ENCODE measurements at places on chromosomes 5 and 9. TPM values are rescaled to one million over a fixed set of nuclear protein-coding genes. Genes with fewer than 3 reads are reported as not detected.

GRCh38 chr5:80703747-80704146 is 49.0 kb upstream of the DHFR start:
- no peaks in the 10 kb centered on the region for H3K4me1 ChIP-seq
- no peak for DNase-seq
- H3K27ac ChIP-seq: no peak overlapping the region
- H3K27me3 ChIP-seq: no peaks in the 10 kb centered on the region
- H3K36me3 ChIP-seq: no peaks in the 10 kb centered on the region

- no peaks in the 10 kb centered on the region for H3K27me3 ChIP-seq
- no peak overlapping the region for H3K4me3 ChIP-seq
- no peaks in the 10 kb centered on the region for H3K36me3 ChIP-seq
These were observed 48.1 kb upstream of the SH3PXD2B start for GRCh38 chr5:172502410-172502809.

- H3K27ac ChIP-seq: no peak overlapping the region
- H3K4me1 ChIP-seq: no peaks in the 10 kb centered on the region
- H3K36me3 ChIP-seq: no peaks in the 10 kb centered on the region
- H3K27me3 ChIP-seq: no peaks in the 10 kb centered on the region
These were observed 843.7 kb downstream of the EFNA5 start for GRCh38 chr5:106827061-106827460.

DNA sequence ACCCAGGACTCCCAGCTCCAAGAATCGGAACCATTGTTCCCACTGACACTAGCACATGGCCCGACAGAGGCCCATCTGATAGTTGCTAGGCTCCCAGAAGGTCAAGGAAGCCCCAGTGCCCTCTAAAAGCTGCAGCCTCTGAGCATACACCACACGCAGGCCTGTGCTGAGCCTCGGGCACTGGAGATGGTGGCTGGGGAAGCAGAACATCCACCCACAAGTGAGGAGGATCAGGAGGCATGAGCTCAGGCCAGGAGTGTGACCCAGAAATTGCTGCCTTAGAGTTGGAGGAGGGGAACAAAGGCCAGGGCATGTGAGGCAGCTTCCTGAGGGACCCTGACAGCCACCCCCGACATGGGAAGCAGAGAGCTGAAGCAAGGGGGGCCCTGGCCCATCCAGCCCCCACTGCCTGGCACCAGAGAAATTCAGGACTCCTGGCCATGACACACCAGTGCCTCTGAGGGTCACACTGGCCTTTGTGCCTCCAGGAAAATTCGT is 21.4 kb downstream of the IPPK start:
- peaks cover 14% of the 10 kb centered on the region for H3K36me3 ChIP-seq
- no peaks in the 10 kb centered on the region for H3K4me1 ChIP-seq
- H3K27ac ChIP-seq: no peak overlapping the region
- H3K27me3 ChIP-seq: no peaks in the 10 kb centered on the region

GRCh38 chr5:140672455-140673186 is 755 bp downstream of the DND1 start:
- H3K4me3 ChIP-seq: no peak overlapping the region
- H3K27me3 ChIP-seq: no peaks in the 10 kb centered on the region
- H3K36me3 ChIP-seq: peaks cover 27% of the 10 kb centered on the region
- no peaks in the 10 kb centered on the region for H3K4me1 ChIP-seq

DNA sequence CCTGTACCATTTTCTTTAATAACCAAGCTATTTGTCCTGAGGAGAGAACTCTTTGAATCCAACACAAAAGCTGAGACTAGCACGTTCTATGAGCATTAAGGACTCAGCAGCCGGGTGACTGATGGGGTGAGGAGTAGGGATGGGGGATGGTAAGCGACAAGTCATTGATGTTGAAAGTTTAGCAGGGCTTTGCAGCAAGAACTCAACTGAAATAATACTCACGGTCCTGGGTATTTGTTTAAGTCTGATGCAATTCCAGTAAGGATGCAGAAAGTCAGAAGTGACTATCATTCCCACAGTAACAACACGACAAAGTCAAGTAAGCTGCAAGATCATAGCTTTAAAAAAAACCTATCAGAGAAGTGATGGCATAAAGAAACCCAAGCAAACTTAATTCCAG is 131.1 kb downstream of the ACTL7B start:
- H3K4me3 ChIP-seq: no peak overlapping the region
- no peak for DNase-seq
- no peaks in the 10 kb centered on the region for H3K36me3 ChIP-seq
- no peak overlapping the region for H3K27ac ChIP-seq
- no peaks in the 10 kb centered on the region for H3K27me3 ChIP-seq

DNA sequence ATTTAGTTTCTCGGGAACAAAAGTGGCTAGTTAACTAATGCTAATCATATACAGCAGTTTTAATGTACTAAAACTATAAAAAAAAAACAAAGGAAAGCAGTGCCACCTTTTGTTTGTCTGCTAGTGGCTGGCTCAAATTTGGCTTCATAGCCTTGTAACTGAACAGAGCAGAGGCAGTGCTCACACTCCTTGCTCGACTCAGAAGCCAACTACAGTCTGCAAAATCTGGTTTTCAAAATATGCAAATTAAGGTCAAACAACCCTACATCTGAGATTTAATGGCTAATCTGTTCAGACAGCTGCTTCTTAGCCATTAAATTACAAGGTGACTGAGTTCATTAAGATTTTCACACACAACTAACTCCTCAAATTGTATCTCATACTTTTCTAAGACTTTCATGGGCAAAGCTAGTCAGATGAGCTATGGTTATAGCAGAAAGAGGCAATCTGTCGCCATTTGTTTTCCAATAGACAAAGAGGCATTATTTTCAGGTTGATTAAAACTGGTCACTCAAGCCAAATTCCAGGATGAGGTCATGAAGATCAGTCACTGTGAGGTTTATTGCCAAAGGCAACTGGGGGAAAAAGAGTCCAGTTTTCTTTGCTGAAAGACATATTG is 56.8 kb upstream of the EPB41L4A start:
- no peaks in the 10 kb centered on the region for H3K36me3 ChIP-seq
- H3K27me3 ChIP-seq: no peaks in the 10 kb centered on the region
- DNase-seq: no peak
- H3K4me3 ChIP-seq: no peak overlapping the region

DNA sequence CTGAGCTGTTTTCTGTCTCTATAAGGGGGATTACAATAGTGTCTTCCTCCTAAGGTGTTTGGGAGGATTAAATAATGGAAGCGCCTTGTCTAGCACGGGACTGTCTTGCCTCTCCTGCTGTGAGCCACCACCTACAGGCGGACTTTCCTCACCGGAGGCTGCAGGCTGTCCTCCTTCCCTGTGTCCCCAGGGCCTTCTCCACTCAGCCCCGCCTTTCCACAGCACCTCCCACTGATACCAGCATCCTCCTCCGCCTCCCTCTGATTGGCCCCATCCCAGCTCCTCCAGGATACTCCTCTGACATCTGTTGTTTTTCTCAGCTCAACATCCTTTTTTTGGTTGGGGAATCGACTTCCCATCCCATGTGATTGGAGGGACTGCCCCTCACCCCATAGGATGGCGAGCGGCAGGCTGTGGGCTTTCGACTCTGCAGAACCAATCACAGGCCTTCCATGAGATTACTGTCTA is 851 bp upstream of the ZDHHC12 start:
- H3K4me1 ChIP-seq: peaks cover 4% of the 10 kb centered on the region
- H3K4me3 ChIP-seq: peak overlapping the region; percentile 43
- H3K27me3 ChIP-seq: no peaks in the 10 kb centered on the region
- peak; percentile 78 for DNase-seq
- H3K27ac ChIP-seq: no peak overlapping the region

DNA sequence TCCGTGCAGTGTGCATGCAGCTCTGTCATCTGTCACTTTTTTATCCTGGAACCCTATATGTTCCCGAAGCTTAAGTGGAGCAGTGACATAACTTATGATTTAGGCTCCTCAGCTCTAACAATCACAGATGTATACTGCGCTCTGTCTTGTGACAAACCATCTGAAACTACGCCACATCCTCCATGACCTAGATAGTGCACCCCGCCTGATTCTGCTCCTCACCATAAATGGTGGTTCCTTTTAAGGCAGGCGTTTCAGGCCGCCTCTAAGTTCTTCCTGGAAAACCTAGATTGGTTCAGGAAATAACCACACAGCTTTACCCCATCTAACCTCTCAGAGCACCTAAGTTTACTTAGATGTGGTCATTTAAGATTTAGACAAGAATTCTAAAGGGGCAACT is 372.0 kb downstream of the CDH10 start:
- no peak for DNase-seq
- H3K4me1 ChIP-seq: no peaks in the 10 kb centered on the region
- H3K4me3 ChIP-seq: no peak overlapping the region
- H3K27ac ChIP-seq: no peak overlapping the region

DNA sequence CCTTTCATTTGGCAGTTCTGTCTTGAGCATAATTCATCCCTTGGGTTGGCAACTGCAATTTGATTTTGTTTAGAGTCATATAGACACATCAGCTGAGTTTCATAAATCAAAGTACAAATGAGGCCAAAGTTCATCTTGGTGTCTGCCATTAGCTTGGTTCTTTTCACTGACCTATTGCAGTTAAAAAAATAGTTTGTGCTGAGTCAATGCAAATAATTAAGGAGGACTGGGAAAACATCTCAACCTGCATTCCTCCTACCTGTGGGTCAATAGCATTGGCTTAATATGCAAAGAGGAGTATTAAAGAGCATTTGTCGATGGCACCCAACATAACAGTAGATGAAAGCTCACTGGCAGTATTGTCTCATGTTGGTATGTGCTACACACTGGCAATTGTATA is 1.6 kb downstream of the PKD2L2 start:
- no peak overlapping the region for H3K4me3 ChIP-seq
- no peaks in the 10 kb centered on the region for H3K36me3 ChIP-seq
- DNase-seq: no peak
- H3K27me3 ChIP-seq: no peaks in the 10 kb centered on the region
- no peak overlapping the region for H3K27ac ChIP-seq
- no peaks in the 10 kb centered on the region for H3K4me1 ChIP-seq

DNA sequence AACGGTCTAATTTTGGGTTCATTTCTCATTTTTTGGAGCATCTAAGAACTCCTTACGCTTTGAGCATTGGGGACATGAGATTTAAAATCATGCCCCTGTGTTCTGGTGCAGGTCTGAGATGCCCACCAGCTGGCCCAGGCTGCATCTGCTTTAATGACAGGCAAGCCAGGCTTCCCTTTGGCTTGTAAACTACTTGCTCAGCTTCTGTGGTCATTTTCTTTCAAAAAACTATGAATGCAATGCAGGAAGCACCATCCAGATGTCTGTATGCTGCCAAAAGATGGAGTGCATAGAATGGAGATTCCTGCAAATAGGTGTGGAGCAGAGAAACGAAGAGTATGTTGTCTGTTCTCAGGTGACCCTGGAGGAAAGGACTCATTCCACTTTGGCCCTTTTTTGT is 399.9 kb upstream of the ADAMTSL1 start:
- H3K27me3 ChIP-seq: no peaks in the 10 kb centered on the region
- no peak overlapping the region for H3K4me3 ChIP-seq
- DNase-seq: no peak
- no peaks in the 10 kb centered on the region for H3K4me1 ChIP-seq

DNA sequence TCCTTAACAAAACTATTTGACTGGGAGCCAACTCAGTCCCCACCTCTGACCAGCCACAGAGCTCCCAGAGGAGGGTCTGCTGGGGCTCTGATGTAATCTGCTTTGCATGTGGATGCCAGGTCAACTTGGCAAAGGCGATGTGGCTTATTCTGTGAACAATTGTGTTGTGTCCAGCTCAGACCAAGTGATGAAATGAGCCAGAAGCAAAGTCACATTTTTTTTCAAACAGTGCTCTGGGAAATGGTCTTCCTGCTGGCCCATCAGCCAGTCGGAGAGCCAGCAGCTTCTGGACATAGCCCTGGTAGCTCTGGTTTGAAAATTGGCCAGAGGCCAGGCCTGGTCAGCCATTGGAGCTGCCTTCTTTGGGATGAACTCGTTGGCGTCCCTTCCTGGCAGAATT is 86.5 kb downstream of the ANGPTL2 start:
- no peak overlapping the region for H3K4me3 ChIP-seq
- no peaks in the 10 kb centered on the region for H3K27me3 ChIP-seq
- H3K36me3 ChIP-seq: no peaks in the 10 kb centered on the region
- peak; percentile 74 for DNase-seq
- H3K27ac ChIP-seq: peak overlapping the region; percentile 70

DNA sequence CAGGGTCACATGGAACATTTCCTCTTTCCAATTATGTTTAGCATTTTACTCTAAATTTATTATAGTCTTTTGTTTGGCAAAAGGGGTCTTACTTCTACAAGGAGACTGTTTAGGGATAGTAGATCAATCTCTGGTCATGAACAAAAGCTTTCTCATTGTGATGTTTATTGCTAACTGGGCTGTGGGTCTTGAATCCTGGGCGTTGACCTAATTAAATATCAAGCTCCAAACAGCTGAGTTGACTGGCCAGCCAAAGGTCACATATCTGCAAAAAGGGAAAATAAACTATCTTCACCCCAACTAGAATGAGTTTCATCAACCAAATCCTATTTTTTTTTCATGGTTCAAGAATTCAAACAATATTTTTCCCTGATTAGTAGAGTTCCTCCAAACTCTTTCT is 245.4 kb upstream of the TUT7 start:
- H3K27ac ChIP-seq: no peak overlapping the region
- no peaks in the 10 kb centered on the region for H3K4me1 ChIP-seq
- no peak for DNase-seq
- no peak overlapping the region for H3K4me3 ChIP-seq
- H3K36me3 ChIP-seq: no peaks in the 10 kb centered on the region

GRCh38 chr5:42423285-42424165 is at the start of gene GHR:
Gene GHR, plus strand, starts transcription at chr5:42423439. Its CDS starts 142,436 bp downstream, at chr5:42565875.
- peak; percentile 94 for DNase-seq
- no peaks in the 10 kb centered on the region for H3K4me1 ChIP-seq
- no peaks in the 10 kb centered on the region for H3K27me3 ChIP-seq
- H3K36me3 ChIP-seq: no peaks in the 10 kb centered on the region
- H3K4me3 ChIP-seq: peak within 1 kb of the TSS; percentile 82

- peaks cover 13% of the 10 kb centered on the region for H3K27me3 ChIP-seq
- H3K36me3 ChIP-seq: no peaks in the 10 kb centered on the region
- DNase-seq: peak; percentile 19
- H3K27ac ChIP-seq: no peak overlapping the region
- no peak overlapping the region for H3K4me3 ChIP-seq
These were observed 18.3 kb upstream of the RNU6ATAC start for GRCh38 chr9:134182554-134183085.

DNA sequence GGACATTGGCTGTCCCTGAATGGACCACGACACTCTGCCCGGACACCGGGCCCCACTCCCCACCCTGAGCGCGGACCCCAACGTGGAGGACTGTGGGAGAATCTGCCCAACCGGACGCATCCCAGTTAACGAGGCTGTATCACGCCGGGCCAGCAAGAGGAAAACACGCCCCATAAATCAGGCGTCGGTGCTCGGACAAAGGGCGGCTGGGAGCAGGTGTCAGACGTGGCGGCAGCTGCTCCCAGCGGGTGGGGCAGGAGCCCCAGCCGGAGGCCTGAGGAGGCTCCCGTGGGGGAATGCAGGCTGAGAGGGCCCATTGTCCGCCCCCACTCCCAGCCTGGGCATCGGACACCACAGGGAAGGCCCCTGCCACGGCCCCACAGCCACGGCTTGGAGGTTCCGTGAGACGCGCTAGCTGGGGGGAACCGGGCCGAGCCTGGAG is 19.2 kb downstream of the NOTCH1 start:
- H3K27me3 ChIP-seq: no peaks in the 10 kb centered on the region
- no peak for DNase-seq
- no peak overlapping the region for H3K4me3 ChIP-seq

- peaks cover 9% of the 10 kb centered on the region for H3K27me3 ChIP-seq
- no peak for DNase-seq
- no peaks in the 10 kb centered on the region for H3K36me3 ChIP-seq
These were observed 550 bp downstream of the CORO2A start for GRCh38 chr9:98191671-98192502.

TTC16 gene
- under 0.01 TPM for total RNA-seq

NUTM2G gene
- total RNA-seq: not detected

NUDT12 gene
- total RNA-seq: 15.4 TPM

NEUROG1 gene
- total RNA-seq: not detected

PTPN3 gene
- total RNA-seq: 2.3 TPM

SHOC1 gene
- under 0.01 TPM for total RNA-seq

MLANA gene
- total RNA-seq: not detected
